ENCODE measurements at places on chromosomes 4 and X. TPM values are rescaled to one million over a fixed set of nuclear protein-coding genes. Genes with fewer than 3 reads are reported as not detected.
A peak's percentile ranks its signal among the peaks of the same experiment; 100 is the strongest.

GRCh38 chrX:41870719-41871151 is 52.6 kb downstream of the CASK start:
- DNase-seq, result no peak

- no peak for DNase-seq
Observed at GRCh38 chrX:132004728-132005127, 18.4 kb upstream of the STK26 start.

AREG gene
- total RNA-seq, result 0.64 TPM

NUDT6 gene
- 6.9 TPM for total RNA-seq

SPANXA1 gene
- total RNA-seq, result not detected

DNA sequence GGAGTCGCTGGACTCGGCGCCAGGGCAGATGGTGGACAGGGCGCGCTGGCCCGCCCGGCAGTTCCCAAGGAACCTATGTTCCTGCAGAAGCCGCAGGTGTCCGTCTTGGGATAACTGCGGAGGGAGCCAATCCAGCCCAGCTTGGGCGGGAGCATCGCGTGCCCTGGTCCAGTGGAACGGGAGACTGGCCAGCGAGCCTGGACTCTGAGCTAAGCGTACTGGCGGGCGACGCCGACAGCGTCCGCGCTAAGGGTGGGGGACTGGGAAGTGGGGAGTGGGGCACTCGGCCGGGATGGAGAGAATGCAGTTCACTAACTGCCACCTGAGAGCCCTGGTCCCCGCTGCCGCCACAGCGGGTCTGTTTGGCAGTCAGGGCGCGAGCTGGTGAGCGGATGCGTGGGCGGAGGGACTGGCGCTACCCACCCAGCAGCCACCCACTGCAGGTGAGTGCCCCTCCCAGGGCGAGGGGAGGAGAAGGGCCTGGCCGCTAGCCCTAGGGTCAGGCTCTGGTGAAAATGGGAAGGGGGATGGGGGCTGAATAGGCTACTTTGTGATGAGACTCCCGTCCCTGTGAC is 1.3 kb upstream of the MAMLD1 start:
- peak; percentile 84 for DNase-seq

DNA sequence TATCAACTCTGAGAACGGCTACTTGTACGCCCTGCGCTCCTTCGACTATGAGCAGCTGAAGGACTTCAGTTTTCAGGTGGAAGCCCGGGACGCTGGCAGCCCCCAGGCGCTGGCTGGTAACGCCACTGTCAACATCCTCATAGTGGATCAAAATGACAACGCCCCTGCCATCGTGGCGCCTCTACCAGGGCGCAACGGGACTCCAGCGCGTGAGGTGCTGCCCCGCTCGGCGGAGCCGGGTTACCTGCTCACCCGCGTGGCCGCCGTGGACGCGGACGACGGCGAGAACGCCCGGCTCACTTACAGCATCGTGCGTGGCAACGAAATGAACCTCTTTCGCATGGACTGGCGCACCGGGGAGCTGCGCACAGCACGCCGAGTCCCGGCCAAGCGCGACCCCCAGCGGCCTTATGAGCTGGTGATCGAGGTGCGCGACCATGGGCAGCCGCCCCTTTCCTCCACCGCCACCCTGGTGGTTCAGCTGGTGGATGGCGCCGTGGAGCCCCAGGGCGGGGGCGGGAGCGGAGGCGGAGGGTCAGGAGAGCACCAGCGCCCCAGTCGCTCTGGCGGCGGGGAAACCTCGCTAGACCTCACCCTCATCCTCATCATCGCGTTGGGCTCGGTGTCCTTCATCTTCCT is 2.7 kb downstream of the PCDH10 start:
- peak; percentile 83 for DNase-seq

DNA sequence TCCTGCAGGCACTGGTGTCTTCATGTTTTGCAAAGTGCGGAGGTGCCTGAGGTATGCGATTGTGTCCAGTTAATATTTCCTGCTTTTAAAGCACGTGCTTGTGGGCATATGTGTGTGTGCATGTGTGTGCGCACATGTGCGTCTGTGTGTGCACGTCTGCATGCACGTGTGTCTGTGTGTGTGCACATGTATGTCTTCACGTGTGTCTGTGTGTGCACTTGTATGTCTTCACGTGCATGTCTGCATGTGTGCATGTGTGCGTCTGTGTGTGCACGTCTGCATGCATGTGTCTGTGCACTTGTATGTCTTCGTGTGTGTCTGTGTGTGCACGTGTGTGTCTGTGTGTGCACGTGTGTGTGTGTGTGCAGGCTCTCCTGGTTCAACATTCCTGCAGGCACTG is 49.5 kb downstream of the SHOX start:
- no peak for DNase-seq

DNA sequence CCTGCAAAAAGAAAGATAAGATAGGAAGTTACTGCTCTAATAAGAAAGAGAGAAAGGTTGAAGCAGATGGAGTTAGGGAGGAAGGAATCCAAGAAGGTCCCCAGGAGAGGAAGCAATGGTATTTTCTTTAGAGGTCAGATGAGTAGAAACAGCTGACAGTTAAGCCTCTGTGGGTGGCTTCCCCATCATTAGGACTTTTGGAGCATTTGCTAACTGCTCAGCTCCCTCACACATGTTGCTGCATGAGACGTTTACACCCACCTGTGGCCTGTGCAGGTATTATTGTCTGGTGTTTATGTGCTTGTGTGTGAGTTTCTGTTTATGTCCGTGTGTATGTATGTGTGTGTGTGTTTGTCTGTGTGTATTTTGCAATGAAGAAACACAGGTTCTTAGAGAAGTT is 346.8 kb downstream of the RAB28 start:
- DNase-seq, result no peak

DNA sequence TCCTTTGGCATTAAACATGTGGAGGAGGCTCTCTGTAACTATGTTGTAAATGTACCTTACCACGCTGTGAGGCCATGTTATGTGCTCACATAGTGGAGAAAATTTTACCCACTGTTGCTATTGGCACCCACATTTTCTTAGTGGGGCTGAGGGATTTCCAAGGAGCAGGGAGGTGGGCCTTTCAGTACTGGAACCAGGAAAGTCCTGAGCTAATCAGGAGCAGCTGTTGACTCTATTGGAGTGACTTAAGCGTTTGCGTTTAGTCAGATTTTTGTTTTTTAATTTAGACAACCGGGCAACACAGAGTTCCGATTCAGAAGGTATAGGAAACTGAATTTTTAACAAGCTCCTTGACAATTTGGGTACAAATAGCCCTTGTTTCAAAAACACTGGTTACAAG is 30.7 kb upstream of the WDR17 start:
- no peak for DNase-seq

GABRG1 gene
- not detected for total RNA-seq

DNA sequence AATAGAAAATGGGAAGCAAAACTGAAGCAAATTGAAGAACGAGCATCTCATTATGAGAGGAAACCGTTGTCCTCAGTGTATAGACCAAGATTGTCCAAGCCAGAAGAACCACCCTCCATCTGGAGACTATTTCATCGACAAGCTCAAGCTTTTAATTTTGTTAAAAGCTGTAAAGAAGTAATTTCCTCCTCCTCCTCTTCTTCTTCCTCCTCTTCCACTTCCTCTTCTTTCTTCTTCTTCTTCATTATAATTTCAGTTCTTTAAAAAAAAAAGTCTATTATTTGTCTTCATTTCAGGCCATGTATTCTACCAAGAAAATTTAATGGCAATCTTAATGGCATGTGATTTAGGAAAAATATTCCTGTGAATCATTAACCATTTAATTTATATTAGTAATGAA is 7.6 kb downstream of the PRIMPOL start:
- DNase-seq, result no peak

CDKL2 gene
- 5.0 TPM for total RNA-seq

DNA sequence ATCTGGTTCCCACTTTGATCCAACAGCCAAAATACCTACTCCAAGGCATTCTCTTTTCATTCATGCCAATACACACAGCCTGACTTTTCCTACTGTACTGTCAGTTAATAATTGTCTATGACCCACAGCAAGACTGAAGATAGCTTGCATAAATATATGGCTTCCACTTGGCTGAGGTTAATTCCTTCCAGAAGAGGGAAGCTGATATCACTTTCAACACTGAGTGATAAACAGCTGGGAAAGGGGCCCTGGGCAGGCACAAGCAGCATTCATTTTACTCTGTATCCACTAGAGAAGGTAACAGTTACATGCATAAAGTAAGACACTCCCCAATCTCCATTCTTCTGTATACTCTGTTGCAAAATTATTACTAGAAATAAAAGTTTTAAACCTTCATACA is 200.2 kb upstream of the UGT8 start:
- DNase-seq, result no peak
